Stimulated activated CD4-positive, alpha-beta T cell treated with anti-CD3 and anti-CD28 coated beads, Interleukin-12 subunit alpha, Interleukin-12 subunit beta, amount 100 ng/mL, for 4 hours (primary cell): ENCODE measurements at places on chromosomes 11 and 22.

GRCh38 chr11:126026579-126026978 is 36.1 kb downstream of the CDON start:
- DNase-seq = no peak

DNA sequence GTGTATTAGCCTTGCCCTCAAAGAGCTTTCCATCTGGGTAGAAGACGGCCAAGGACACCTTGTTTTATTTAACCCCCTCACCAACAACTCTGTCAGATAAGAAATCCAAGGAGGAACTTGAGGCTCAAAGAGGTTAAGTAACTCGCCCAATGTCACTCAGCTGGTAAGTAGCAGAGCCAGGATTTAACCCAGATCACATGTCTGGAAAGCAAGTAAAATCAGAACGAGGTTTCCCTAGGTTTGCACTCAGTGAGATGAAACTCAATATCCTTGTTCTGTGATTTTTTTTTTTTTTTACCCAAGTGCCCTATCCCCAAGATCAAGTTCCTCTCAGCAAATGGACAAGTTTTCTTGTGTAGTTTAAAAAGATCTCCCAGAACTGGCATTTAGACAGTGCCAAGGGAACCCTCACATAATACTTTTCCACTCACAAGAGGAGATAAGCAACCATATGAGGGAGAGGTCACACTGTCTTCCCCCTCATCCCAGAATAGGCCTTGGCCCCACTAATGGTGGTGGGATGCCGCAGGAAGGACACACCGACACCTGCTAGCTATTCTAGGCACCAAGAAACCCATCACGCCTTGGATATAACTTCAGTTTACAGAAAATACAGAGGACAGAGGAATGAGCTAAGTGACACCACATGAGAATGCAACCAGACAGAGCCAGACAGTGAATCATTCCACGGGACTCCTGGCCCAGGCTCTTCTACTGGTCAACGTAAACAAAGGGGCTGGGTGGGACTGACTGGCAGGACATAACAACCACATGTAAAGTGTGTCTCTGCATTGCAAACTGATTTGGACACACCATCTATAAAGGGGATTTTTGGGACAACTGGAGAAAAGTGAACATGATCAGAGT is 8.6 kb upstream of the ARAP1 start:
- no peak for DNase-seq

DNA sequence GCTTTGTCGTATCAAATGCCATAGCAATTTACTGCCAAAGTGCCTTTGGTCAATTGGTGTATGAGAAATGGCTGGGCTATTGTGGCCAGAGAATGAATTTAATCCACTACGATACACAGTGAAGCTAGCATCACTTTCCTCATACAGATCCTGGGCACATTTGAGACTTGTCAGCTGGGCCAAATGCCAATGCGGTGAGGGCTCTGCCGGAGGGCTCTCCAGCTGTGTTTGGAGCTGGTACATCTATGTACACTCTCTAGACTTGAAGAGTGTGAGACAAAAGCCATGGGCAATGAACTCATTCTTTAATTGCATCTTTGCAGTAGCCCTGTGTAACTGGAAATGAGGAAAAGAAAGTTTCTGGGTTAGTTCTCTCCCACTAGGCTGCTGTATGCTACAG is 1052.9 kb downstream of the NTM start:
- DNase-seq = no peak

DNA sequence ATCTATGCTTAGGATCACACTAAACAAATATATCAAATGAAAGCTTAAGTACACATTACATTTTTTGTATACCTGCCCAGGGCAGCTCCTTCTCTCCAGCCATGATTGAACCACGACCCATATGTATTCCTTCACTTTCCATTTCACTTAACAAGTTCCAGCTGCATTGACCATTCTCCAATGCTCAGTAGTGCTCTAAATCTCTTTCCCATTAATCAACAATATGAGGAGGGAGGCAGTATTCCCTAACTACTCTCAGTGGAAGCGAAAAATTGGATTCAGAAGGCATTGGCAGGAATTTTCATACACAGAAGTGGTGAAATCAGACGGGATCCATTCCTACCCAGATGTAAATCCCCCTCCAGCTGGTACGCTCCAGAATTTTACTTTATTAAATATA is 372.0 kb upstream of the LUZP2 start:
- DNase-seq = no peak

- peak; percentile 88 for DNase-seq
These were observed 1.6 kb downstream of the PIM3 start for GRCh38 chr22:49962012-49962750.

DNA sequence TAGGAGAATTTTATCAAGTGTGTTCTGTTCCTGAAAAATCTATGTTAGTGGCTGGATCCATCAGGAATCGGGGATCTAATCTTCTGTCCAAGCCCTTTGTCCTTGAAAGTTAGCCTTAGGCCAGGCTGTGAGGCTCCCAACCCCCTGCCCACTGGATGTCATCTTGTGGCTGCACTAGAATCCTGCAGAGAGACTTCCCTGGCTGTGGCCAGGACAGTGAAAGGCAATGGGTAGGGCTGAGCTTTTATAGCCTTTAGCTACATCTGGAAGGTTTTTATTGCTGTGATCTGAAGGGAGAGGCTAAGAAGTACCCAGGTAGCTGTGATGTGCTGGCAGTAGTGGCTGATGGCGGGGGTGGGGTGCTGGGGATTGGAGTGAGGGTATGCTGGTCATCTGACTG is 2.1 kb downstream of the OAF start:
- no peak for DNase-seq

DNA sequence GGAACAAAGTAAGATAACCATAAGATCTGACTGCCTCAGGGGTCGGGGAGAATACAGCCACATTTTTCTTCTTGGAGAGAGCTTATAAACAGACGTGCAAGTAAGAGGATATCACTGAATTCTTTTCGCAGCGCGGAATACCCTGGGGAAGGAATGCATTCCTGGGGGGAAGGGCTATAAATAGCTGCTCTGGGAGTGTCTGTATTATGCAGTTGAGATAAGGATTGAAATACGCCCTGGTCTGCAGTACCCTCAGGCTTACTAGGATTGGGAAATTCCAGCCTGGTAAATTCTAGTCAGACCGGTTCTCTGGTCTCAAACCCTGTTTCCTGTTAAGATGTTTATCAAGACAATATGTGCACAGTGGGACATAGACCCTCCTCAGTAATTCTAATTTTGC is 1491.7 kb upstream of the RAG2 start:
- no peak for DNase-seq

DNA sequence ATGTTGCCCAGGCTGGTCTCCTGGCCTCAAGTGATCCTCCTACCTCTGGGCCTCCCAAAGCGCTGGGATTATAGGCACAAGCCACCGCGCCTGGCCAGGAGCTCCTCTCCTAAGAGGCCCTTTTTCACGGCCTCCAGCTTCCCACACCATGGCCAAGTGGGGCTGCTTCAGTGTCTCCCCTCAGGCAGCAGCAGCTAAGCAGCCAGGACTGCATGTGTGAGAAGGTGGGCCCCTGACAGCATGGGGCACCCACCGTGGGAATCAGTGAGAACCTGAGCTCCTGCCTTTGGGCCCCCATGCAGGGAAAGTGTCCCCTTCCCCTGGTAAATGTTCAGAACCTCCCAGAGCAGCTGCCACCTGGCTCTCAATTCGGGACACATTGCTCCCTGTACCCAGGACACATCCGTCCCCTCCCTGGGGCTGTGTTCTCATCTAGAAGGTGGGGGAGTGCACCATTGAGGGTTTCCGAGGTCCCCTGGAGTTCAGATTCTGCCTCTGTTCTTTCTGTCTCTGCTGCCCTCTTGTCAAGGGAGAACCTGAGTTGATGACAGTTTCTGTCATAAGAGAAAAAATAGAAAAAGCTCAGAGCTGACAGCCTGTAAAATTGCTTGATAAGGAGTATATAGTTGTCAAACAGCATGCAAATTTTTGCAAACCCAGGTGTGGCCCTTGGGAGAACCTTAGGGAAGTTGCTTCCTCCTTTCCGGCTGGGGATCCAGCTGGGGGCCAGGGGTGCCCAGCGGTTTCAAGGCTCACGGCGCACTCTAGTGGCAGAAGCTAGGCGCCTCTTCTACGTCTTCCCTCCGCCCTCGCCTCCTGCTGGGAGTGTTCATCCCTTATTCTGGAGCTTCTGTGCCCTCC is 29.7 kb downstream of the FAM83F start:
- peak; percentile 63 for DNase-seq

- no peak for DNase-seq
These were observed 6.3 kb downstream of the HRAS start for GRCh38 chr11:528815-529727.

- DNase-seq = no peak
These were observed 17.8 kb downstream of the BBOX1 start for GRCh38 chr11:27058456-27058855.

DNA sequence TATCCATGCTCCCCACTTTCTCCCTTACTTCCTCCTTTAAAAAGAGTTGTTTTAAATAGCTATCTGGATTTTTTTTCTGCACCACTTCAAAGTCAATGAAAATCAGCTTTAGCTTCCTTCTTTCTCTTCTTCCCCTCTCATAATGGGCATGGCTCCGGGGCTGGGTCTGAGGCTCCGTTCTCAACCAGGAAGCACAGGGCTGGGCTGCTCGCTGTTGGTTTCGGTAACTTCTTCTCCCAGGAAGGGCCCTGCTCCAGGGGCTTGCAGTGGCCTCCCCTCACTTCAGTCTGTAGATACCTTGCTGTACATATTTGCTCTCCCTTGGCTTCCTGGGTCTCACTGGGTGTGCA is 23.8 kb downstream of the MICAL2 start:
- DNase-seq = no peak

GRCh38 chr22:25494774-25495173 is 69.7 kb upstream of the GRK3 start:
- DNase-seq = no peak

DNA sequence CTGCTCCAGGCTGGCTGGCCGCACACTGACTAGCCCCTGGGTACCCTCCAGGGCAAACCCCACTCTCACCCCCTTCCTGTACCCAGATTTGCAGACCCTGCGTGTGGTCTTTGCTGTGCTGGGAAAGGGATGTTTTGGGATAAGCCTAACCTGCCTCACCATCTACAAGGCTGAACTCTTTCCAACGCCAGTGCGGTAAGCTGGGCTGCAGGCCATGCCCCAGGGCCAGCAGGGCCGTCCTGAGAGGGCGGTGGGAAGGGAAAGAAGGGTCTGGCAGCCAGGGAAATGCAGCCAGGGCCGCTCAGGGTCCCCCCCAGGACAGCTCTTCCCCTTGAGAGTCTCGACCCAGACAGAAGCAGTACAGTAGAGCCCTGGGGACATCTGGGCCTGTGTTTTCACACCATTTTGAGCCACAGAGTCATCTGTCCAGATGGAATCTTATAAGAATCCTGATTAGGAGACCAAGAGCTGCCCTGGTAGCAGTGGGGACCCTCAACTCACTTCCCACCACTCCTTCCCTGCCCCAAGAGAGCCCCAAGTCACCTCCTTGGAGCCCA is 22.4 kb upstream of the SLC22A12 start:
- DNase-seq = no peak

DNA sequence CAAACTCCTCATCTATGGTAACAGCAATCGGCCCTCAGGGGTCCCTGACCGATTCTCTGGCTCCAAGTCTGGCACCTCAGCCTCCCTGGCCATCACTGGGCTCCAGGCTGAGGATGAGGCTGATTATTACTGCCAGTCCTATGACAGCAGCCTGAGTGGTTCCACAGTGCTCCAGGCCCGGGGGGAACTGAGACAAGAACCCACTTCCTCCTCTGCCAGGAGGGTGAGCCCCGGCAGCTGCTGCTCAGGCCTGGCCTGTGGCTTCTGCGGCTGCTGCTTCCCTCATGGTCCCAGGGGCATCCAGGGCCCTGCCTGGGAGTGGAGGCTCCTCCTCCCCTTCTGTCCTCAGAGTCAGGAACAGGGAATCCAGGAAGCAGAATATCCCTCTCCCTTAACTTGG is 98.4 kb downstream of the ZNF280B start:
- no peak for DNase-seq

DNA sequence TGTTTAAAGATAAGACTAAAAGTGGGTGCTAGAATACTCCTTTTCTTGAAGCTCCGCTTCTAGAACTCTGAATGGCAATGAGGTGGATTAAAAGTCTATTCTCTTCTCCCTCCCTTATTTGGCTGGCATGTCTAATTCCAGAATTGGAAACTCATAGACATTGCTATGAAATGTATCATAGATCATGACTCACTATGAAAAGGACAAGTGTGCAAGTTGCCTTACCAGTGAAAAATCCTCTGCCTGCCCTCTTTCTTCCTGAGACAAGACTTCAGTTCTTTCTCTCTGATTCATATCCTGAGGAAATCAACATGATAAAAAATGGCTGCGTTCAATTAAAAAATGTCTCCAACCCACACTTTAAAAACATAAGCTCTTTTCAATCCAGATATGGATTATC is 73.2 kb upstream of the BLID start:
- no peak for DNase-seq

DNA sequence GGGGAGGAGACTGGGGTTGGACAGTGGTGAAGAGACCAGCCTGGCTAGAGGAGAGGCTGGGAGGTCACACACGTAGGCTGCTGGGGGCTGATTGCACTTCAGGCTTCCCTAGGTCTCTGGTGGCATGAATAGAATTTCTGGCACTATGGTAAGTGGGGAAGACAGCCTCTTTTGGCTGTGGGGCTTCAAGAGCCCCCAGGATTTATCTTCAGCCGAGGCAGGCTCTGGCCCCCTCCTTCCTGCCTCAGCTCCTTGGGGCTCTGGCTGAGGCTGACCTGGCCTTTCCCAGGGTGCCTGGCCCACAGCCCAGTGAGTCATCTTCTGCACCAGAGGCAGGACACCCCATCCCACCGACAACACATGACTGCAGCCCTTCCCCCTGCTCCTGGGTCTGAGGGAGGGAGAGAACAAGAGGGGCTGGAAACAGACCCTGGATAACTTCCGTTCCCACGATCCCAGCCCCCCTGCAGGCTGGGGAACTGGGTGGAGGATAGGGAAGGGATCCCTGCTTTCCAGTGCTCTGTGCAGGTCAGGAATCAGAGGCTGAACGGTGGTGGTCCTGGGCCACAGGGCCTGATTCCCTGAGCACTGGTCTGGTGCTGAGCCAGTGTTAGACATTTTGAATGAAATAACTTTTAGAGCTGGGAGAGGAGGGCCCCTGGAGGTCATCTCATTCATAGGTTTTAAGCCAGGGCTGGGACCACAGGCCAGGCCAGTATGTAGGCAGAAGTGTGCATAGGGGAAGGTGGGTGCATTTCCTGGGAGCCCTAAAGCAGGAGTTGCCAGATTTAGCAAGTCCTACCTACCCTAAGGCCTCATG is 26.5 kb downstream of the ARHGEF17 start:
- no peak for DNase-seq

DNA sequence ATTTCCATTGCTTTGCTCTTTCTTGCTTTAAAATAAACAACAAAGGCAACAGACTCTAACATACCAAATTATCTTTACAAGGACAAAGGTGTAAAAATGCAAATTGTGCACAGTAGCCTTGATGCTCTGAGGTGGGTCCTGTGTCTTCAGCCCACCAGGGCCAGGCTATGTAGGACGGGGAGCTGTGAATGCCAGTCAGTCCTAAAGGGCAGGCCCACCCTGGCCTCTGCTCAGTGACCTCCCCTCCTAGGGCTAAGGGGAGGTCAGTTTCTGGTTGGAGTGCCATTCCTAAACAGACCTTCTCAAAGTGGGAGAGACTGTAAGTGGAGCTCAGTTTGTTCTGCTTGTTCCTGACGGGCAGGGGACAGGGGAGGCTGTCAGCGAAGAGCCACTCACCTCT is 78.0 kb upstream of the SUSD2 start:
- DNase-seq = no peak

GRCh38 chr22:32991353-32992101 is 66.7 kb downstream of the SYN3 start:
- DNase-seq = no peak

- no peak for DNase-seq
These were observed 5.9 kb upstream of the BDNF start for GRCh38 chr11:27705873-27706820.
